ENCODE measurements at places on chromosomes 16 and 17.

GRCh38 chr17:50492214-50492613, 13.6 kb downstream of the RSAD1 start:
- DNase-seq, result no peak

- no peak for DNase-seq
These were observed 174.9 kb upstream of the CIBAR2 start for GRCh38 chr16:85286951-85287814.

DNA sequence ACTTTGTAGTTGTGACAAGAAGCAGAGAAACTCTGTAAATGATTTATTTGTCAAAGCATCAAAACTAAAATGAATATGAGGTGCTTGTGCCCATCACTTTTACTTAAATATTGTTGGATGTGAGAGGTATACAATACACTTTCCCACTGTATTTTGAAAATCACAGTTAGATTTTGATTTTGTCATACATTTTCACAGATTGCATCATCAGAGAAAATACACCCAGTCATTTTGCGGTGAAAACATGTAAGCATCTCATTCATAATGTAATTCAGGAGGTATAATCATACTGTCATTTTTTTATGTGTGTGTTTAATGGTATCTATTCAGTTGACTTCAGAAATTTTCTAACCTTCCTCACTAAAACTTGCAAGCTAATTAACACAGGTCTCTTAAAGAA, 11.3 kb downstream of the ZNF207 start:
- DNase-seq, result no peak

DNA sequence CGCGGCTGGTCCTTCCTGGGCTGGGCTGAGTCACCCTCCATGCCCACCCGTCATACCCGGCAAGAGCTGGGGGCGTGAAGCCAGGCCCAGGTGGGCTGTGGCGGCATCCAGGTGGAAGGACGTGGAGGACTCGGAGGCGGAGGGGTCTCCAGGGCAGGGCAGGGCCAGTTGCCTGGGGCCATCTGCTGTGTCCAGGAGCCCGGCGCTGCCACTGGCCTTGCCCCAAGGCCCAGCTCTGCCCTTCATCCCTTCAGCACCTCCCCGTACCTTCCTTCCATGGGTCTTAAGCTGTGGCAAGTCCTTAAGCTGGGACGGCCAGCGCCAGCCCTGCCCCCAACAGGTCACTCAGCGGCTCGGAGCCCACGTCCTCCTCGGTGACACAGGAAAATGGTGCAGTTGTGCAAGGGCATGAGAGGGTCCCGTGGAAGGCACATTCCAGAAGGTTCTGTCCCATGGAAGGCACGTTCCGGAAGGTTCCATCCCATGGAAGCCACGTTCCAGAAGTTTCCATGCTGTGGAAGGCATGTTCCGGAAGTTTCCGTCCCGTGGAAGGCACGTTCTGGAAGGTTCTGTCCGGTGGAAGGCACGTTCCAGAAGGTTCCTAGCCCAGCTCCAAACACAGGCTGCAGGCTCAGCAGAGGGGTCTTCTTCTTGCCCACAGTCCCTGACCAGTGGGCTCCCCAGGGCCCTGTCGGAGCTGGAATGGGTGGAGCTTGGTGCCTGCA, 10.4 kb upstream of the CDH15 start:
- no peak for DNase-seq

DNA sequence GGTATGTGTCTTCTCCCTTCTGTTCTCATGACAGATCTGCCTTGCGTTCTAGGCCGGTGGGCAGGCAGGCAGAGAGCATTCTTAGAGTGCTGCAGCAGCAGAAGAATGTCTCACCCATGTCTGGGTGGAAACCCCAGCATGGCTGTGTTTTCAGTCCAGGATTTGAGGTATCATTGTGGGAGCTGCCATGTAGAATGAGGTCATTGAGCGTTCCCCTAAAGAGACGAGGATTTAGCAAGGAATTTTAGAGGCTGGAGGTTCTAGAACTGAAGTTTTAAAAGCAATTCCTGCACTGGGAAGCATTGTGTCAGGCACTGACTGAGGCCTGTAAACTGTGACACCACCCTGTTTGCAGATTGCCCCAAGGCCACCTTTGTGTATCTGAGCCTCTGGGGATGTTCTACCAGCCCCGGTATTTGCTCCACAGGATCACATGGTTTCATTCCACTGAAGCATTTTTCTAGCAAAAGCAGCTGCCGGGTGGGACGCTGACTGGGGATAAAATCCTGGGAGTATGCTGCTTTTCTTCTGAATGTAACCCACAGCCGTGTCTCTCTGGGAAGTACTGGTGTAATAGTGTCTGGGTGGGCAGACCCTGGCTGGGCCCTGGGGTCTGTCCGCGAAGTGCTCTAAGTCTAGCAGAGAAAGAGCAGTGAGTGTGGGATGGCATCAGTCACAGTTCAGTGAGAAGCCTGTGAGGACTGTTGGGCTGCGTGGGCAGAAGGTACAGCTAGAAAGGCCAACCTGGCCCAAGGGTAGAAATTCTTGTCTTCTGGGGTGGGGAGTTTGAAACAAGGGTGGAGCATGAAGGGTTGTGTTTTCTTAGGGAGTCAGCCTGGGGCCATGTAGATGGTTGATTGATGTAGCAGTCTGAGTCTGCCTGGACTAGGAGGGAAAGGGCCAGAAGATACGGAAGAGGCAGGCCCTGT, 30.2 kb downstream of the PLCD3 start:
- no peak for DNase-seq

DNA sequence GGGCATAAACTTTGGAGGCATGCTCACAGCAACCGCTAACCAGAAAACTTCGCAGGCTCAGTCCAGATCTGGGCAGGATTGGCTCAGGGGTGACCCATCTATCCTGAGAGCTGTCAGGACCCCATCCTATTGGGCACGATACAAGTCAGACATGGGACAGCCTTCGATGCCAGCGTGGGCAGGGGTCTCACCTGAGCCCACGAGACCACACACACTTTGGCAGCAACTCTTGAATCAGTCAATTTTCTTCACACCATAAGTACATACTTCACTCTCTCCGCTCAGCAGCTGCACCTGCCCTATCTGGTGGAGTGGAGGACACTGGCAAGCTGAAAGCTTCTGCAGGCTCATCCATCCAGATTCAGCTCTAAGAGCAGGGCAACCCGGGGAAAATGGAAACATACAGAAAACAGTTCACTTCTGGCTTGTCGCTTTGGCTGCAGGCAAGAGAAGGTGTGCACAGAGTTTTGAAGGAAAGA, 48.3 kb downstream of the ZFHX3 start:
- no peak for DNase-seq

- no peak for DNase-seq
These were observed 71.2 kb upstream of the MRTFB start for GRCh38 chr16:13999895-14000425.

DNA sequence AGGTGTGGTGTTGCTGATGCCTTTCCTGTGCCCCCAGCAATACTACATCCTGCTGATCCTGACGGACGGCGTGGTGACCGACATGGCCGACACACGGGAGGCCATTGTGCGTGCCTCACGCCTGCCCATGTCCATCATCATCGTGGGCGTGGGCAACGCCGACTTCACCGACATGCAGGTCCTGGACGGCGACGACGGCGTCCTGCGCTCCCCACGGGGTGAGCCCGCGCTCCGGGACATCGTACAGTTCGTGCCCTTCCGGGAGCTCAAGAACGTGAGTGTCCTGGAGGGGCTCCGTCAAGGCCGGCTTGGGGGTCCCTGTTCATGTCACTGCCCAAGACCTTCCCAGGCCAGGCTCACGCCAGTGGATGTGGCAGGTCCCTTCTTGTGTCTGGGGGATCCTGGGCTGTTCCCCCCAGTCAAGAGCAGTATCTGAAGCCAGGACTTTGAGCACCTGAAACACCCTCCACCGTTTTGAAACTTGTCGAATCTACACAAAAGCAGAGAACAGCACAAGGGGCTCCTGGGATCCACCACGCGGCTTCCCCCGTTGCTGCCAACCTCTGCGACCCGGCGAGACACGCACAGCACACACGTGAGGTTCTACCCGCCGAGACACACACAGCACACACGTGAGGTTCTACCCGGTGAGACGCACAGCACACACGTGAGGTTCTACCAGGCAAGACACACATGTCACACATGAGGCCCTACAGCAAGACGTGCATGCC, 17.9 kb upstream of the DPEP1 start:
- no peak for DNase-seq

DNA sequence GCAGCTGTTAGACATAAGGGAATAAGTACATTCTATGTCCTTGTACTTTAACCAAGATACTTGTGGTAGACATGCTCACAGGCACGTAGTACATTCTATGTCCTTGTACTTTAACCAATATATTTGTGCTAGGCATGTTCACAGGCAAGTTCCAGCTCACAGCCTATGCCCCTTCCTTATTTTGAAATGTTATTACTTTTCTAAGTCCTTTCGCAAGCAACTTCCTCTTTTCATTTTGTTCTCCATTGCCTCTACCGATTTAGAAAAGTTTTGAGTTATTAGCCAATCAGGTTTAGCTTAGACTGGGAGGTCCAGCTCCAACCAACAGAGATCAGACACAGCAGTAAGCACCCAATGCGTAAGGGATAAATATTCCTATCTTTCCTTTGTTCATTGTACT, 60.1 kb upstream of the NUDT7 start:
- DNase-seq, result no peak

DNA sequence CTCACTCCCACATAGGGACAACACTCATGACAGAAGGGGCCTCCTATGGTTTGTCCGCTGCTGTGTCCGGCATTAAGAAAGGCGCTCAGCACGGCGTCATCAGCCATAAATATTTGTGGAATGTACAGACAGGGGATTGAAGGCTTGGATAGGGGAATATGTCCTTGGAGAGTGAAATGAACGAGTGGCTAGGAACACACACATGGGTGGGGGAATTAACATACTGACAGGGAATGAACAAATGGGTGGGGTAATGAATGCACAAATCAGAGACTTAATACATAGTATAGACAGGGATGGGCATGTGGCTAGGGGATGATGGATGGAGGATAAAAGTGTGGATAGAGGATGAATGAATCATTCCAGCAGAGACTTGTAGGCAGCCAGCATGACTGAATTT, 154.0 kb upstream of the HSBP1 start:
- no peak for DNase-seq

GRCh38 chr16:13021996-13022395, 120.6 kb downstream of the SHISA9 start:
- DNase-seq, result no peak

Measured in CD4-positive, alpha-beta T cell treated with Interferon gamma for 1 hour (primary cell).